ENCODE measurements at places on chromosomes 5 and 9.

DNA sequence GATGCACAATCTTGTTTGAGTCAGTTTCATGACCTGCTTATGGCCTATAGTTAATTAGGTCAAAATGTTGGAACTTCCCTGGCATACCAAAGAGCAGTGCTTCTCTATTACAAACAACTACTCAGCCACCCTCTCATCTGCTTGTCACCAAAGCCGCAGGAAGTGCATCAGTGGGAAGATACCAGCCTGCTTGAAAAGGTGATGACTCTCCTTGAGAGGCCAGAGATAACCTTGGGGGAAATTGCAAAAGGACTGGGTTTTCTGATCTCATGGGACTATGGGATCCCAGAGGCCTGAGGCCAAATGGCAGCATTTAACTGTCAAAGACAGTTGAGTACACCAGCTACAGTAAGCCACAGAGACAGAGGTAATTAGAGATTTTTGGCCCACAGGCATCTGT, 69.9 kb downstream of the C9orf57 start:
- no peak for DNase-seq

GRCh38 chr5:3912790-3913189, 317.2 kb downstream of the IRX1 start:
- DNase-seq: no peak

DNA sequence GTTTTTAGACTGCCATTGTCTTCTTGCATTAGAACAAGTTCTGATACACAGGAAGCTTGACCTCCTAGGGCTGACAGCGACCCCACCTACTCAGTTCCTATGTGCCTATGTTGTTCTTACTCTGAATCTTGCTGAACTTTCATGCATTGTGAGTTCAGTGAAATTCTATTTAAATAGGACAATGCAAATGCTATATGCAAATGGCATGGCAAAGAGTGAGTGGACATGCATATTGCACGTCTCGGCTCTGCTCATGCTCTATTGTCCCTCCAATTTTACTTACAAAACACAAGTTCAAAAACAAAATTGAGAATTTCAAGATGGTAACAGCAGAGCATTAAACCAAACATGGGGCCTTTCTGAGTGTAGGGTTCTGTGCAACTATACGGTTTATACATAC, 5.3 kb upstream of the DCP2 start:
- no peak for DNase-seq

GRCh38 chr9:19913151-19913550, 124.3 kb upstream of the SLC24A2 start:
- DNase-seq: no peak

GRCh38 chr9:127963041-127963358, 17.8 kb downstream of the EEIG1 start:
- DNase-seq: no peak

Measured in T-cell (primary cell).